ENCODE measurements at places on chromosomes 5 and 9.
A peak's percentile ranks its signal among the peaks of the same experiment; 100 is the strongest.

DNA sequence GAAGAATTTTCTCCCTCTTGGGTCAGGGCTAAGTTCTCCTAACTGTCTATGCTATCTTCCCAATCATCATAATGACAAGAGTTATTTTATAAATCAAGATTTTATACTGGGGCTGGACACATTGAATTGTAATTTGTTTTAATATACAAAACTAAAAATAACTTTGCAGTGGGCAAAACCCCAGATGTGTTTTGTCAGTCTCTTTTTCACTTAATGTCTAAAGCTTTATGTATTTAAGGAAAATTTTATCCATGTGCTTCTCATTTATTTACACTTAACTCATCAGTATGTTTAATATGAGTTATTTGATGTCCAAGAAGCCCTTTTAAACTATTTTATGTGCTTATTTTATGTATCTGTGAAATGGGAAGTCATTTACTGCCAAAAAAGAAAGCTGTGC is 362.8 kb upstream of the ADAMTSL1 start:
- no peak for DNase-seq

DNA sequence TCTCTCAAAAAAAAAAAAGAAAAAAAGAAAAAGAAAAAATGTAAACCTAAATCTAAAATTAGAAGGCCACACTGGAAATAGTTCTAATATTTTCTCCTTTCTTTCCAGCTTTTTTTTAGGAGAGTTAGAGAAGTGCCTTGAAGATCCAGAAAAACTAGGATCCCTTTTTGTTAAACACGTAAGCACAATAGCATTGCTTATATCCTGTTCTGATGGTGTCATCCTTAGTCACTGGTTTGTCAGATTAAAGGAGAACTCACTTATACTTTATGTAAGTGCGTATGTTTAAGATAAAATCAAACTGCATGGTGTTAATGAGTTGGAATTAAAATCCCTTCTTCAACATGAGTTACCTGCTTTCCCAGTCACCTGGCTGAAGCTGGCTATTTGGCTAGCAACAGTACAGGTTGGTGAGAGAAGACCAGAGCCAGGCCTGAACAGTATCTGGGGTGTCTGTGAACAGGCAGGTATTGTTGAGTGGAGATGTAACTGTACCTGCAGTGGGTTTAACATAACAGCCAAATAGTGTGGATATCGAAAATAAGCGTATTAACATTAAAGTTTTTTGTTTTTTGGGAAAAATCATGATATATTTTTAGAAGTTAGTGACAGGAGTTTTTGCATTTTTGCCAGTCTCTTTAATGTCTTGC is 104.7 kb upstream of the OTULINL start:
- no peak for DNase-seq

- DNase-seq: no peak
Measured at GRCh38 chr5:82097-82496, 9.9 kb upstream of the PLEKHG4B start.

GRCh38 chr5:89686081-89686765 is 723.3 kb downstream of the CETN3 start:
- no peak for DNase-seq

- DNase-seq: no peak
Measured at GRCh38 chr5:43270645-43271044, 42.6 kb downstream of the HMGCS1 start.

DNA sequence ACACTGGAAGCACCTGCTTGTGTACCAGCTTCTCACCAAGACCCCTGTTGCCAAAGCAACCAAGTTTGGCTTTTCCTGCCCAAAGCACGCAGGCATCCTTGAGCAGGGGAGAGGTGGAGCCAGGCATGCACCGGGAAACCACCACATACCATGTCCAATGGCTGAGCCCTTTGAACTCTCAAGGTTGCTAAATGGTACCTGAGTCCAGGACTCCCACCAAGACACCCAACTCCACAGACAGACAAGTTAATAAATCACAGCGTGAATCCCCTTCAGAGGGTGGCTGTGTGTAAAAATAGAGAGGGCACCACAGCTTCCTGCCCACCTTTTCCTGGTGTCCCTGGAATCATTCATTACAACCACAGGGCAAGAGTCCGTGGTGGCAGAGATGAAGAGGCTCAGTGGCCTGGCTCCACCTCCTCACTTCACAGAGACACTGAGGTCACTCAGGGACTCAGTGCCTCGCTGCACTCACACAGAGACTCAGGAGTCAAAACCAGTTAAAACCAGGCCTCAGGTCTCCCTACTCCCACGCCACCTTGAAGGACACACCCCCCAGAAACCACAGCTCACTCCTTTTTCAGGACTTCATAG is 143.7 kb downstream of the C5orf15 start:
- DNase-seq: no peak

DNA sequence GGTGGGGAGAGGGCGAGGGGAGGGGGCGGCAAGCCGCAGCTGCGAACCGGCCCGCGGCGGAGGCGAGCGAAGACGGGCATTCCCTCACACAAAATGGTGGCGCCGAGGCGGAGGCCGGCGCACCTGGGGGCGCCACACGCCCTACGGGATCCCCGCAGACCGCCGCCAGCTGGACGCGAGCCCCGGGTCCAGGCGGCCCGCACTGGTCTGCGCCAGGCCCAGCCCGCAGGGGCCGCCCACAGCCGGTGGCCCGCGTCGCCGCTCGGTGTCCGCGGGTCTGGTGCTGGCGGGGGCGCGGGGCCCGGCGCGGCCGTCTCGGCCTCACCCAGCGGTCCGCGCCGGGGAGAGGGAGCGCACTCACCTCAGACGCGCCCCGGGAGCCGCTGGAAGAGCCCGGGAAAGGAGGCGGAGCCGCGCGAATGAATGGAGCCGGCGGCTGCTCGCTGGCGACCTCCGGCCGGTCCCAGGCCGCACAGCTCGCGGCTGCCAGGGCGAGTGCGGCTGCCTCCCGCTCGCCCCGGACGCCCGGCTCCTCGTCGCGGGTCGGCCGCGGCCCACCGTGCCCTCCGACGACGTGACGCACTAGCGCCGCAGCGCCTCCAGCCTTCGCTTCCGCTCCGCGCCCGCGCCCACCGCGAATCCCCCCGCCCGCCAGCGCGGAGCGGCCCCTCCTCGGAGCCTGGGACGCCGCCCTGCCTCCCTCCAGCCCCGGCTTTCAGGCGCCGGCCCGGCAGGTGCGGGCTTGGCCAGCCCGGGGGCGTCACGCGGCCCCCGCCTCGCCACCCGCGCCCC is at the start of gene FAM169A:
Gene FAM169A, minus strand, starts transcription at position 584 of the 792 bp plus-strand sequence. CDS start 24,711 bp downstream, outside the sequence.
- DNase-seq: no peak

GRCh38 chr9:7510199-7510598 is 289.4 kb downstream of the DMAC1 start:
- no peak for DNase-seq

DNA sequence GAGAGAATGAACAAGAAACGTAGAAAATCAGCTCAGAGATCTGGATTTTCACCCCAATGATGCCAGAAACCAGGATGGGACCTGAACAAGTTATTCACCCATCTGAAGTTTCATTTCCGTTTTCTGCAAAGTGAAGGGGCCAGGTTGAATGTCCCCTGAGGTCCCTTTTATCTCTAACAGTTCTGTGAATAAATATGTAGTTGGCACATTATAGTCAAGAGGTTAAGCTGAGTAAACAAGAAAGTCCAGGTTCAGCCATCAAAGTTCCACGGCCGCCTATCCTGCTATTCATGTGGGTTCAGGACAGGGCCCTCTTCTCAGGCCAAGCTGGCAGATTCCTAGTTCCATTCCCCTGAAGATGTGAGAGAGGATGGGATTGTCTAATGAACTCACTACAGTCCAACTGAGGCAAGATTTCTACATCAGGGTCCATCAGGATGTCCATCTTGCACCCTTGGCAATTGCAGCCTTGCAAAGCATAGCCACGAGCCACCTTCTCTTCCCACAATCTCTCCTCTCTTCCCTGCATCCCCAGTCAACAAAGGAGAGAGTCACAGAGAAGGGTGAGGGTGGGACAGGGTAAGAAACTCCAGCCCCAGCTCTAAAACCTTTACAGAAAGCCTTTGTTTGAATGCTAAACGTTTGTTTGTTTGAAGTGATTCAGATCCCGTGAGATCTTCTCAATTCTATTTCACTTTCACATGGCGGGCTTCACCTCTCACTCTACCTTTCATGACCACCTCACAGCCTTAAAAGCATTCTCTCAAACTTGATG is 311.0 kb downstream of the SLIT3 start:
- no peak for DNase-seq

GRCh38 chr9:111064160-111064837 is 26.0 kb upstream of the LPAR1 start:
- DNase-seq: no peak

- DNase-seq: peak; percentile 58
Measured at GRCh38 chr5:112228667-112229066, 190.4 kb downstream of the EPB41L4A start.

- DNase-seq: no peak
Measured at GRCh38 chr9:88645172-88645878, 110.3 kb downstream of the NXNL2 start.

GRCh38 chr9:6978591-6978990 is 220.8 kb downstream of the KDM4C start:
- no peak for DNase-seq

- no peak for DNase-seq
Measured at GRCh38 chr9:124262649-124262972, 4.9 kb downstream of the NEK6 start.

DNA sequence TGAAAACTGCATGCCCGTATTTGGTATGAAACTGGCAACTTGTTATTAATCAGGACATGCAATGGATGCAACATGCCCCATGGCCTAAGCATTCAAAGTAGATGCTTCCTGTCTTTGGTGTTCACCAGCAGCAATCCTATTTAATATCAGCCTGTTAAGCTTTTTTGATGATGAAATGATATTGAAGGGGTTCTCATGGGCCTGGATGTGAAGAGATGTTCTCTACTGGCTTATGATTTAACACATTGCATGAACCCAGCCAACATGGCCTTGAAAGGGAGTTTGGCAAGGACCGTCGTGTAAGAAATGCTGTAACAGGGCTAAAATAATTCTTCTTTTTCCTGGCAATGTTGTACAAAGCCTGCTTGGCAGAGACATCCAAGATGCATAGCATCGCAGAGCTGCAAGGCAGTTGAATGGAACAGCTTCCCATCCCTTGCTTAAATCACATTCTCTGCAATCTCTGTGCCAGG is 111.2 kb downstream of the SMARCA2 start:
- no peak for DNase-seq

GRCh38 chr5:174186096-174186695 is 140.7 kb downstream of the NSG2 start:
- DNase-seq: no peak

DNA sequence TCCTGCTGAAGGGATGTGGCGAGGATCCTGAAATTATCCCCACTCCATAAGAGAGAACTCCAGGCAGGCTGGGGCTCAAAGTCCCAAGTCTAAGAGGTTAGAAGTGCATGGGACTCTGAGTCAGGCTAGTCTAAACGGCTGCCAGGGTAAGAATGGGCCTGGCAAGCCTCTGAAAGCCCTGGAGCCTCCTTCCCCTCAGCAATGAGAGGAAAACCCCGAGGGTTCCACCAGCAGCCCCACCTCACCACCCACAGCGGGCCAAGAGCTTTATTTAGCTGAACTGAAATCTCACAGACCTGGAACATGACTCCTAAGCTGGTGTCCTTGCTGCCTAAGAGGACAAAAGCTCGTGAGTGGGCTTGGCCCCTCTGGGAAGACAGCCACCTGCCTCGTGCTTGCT is 135.5 kb downstream of the SEC61B start:
- DNase-seq: no peak

DNA sequence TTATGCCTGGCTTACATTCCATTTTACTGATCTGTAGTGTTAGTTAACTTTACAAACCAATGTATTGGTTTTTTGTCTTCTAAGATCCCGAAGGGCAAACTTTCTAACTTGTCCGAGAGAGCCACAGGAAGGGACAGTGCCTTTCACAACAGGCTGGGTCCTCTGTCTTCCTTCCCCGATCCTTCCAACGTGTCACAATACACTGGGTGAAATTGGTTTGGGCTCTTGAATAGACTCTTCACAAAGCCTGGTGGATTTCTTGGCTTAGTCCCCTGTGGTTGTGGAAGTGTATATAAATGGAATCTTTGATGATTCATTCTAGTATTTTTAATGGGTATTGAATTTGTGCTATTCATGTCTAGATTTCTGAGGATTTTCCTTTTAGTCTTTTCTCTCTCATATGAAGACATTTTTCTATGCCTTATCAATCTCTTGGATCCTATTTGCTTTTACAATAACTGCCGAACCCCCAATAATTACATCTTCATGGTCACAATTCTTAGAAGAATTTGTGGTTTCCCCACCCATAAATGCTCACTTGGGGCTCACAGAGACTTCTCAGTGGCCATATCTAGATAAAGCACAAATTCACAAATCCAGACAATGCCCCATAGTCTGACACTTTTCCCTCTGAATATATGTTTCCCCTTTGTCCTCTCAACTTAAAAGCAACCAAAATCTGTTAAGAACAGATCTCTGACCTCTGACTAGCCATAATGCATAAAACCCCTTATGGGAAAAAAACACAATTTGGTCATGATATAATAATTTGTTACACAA is 107.7 kb downstream of the MTRR start:
- no peak for DNase-seq

DNA sequence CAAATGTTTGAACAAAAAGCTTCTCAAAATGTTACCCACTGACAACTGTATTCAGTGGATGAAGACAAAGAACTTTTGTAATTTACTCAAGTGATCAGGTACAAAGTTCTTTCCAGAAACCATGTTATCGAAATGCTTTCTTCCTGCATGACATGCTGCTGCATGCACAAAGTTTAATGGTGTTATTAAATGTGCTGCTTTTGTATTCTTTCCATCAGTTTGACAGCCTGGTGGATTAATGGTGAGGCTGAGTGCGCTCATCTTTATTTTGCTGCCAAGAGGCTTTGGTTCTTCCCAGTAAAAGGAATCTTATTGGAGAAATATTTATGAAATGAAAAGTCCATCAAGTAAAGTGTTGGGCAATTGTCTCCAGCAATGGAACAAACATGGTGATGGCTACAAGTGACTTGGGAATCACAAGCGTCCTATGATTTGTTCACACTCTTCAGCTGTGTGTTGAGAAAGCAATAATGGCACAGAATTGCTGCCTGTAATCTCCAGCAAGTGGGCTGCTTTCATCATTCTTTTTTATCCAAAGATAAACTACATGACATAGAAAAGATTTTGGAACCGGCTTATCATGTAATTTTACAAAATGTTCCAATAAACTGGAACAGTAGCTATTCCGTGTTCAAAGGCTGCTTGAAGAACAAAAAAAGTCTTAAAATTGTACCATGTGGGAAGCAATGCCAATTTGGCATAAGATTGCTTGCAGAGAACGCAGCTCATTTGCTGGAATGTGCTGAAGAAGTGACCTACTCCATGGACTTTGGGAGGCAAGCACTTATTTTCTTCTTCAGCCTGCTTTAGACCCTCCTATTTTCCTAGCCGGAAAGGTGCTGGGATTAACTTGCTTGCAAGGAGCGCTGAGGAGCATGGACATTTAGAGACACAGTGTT is 153.1 kb downstream of the HSD17B3 start:
- DNase-seq: no peak

DNA sequence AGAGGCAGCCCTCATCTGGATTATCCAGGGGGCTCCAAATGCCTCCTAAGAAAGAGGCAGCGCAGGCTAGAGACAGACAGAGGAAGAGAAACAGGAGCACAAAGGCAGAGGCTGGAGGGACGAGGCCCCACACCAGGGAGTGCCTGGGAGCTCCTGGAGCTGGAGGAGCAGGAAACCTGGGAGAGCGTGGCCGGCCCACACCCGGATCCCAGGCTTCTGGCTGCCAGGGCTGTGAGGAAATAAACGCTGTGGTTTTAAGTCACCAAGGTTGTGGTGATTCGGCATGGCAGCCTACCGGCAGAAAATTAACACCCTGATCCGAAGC is 165.5 kb downstream of the OLFM1 start:
- DNase-seq: no peak
